ENCODE measurements at places on chromosomes 5 and 9. TPM values are rescaled to one million over a fixed set of nuclear protein-coding genes. Genes with fewer than 3 reads are reported as not detected.

GRCh38 chr9:32716955-32717543 is 66.3 kb upstream of the TMEM215 start:
- DNase-seq = no peak

DNA sequence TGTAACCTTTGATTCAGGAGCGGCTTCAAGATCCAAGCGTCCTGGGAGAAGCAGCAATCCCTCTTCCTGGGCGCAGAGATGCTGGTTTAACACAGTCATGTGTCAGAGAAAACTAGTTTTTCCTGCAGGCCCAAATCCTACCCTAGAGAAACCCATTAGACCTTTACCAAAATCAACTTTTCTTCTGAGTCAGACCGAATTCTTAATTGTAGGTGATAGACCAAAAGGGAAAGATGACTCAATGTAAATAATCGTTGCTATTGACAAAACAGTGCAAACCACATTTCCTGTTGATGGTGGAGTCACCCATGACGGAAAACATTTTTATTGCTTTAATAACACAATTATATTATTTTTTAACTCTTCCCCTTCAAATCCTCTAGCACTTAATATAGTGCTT is 40.1 kb downstream of the SLC1A1 start:
- no peak for DNase-seq

GRCh38 chr9:136881691-136882108 is 4.6 kb upstream of the TRAF2 start:
- no peak for DNase-seq

- DNase-seq = no peak
These were observed 23.7 kb downstream of the TRAF1 start for GRCh38 chr9:120902569-120903535.

GRCh38 chr5:99033014-99033900 is 104.5 kb upstream of the CHD1 start:
- DNase-seq = no peak

DNA sequence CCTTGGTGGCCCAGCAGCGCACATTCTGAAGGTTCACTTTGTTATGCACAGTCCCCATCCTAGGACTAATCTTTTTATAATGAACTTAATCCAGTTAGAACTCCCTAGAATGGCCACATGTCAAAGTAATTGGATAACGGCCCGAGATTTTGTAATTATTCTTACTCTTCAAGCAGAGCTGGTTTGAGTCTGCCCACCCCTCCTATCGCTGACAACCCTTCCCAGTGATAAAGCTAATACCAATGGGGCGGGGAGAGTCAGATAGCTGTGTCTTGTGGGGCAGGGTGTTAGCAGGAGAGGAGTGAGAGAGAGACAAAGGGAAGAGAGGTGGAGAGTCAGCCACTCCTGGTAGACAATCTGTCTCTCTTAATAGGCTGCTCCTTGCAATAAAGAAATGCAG is 356.9 kb downstream of the SLIT3 start:
- no peak for DNase-seq

- DNase-seq = no peak
These were observed 4.9 kb downstream of the TIGD6 start for GRCh38 chr5:149995385-149996204.

DNA sequence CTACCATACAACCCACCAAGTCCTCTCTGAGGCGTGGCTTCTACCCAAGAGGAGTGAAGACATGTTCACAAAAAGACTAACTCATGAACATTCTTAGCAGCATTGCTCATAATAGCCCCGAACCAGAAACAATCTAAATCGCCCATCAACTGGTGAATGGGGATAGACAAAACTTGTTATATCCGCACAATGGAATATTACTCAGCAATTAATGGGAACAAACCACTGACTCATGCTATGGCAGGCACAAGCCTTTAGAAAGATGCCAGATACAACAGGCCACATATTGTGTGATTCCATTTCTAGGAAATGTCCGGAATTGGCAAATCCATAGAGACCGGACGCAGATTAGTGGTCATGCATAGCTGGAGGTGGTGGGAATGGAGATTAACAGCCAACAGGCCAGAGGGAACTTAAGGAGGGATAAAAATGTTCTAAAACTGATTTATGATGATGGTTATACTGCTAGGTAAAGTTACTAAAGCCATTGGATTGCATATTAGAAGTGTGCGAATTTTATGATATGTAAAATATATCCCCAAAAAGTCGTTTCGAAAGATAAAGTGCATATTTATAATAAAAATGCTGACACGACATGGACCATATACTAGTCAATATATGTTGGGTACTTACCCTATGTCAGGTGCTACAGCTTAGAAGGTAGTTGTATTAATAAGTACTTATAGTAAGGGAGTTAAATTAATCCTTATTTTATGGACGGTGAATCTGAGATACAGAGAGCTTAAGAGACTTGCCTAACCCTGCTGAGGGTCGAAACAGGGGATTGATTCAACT is 55.4 kb downstream of the LHX2 start:
- DNase-seq = no peak

GRCh38 chr5:4880304-4880741 is 259.8 kb upstream of the ADAMTS16 start:
- no peak for DNase-seq

The PLPP6 gene
- total RNA-seq = 5.6 TPM

The VCP gene
- total RNA-seq = 157 TPM

The BASP1 gene
- total RNA-seq = 36.1 TPM

The TRIM36 gene
- total RNA-seq = 1.2 TPM
